ENCODE measurements at places on chromosomes 3 and 15.

DNA sequence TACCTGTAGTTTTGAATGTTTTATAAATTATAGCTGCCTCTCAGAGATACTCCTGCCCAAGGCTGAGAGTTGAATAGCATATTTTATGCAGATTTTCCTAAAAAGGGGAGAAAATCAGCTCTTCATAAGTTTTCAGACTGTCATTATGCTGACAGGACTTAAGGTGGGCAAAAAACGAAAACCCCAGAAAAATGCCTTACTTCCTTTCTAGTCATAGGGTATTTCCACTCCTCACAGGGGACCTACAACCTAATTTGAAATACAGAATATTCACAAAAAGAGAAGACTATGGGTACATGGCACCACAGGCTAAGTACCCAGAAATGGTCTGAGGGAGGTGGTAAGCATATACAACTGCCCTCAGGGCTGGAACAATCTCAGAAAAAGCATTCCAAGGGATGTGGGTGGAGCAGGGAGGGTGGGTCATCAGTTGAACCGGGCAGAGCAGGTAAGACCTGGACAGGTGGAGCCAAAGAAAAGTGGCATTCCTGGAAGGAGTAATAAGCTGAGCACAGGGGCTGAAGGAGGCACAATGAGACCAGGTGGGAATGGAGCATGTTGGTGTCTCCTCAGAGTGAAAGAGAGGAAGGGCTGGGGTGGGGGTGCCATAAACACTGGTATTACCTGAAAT is 10.6 kb upstream of the OXSR1 start:
- DNase-seq = no peak

GRCh38 chr3:12901623-12902045 is 60.3 kb upstream of the RPL32 start:
- no peak for DNase-seq

- DNase-seq = no peak
Measured at GRCh38 chr3:9685216-9686049, 18.2 kb upstream of the CPNE9 start.

GRCh38 chr15:73560501-73561117 is 72.6 kb downstream of the NPTN start:
- DNase-seq = peak; percentile 74

DNA sequence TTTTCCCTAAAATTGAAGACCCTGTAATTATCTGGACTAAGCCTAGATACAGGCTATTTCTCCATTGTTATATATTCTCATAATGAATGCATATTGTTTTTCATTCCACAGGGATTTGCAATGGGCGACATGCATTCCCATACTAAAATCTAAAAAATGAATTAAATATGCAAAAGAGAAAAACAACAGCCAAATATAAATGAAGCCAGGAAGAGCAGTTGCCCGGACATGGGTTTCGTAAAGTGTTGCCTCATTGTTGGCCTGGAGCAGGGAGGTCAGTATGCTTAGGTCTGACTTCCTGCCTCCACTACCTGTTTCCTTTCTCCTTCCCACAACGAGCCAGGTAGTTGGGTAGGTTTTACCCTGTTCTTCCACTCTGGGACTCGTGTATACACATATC is 27.1 kb upstream of the SLCO3A1 start:
- DNase-seq = no peak

DNA sequence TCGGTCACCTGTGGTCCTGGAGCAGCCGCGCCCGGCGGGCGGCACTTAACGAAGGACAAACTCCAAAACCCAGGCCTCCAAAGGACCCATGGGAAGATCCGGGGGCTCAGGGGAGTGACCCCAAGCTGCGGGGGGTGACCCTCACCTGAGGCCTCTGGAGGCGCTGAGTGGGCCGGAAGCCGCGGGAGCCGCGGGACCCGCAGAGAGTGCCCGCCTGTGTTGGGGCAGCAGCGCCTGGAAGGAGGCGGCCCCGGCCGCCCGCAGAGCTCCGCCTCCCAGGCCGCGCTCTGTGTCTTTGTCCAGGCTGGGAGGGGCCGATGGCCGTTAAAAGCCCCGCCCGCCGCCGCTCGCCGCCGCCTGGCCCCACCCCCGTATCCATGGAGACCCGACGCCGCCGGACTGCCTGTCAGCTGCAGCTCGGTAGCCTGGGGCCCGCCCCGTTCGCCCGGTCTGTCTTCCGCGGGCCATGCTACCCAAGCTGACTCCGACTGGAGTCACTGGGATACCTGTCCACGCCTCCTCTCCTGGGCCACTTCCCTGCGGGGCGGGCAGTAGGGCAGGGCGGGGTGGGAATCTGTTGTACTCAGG is 15.3 kb upstream of the FANCD2 start:
- peak; percentile 96 for DNase-seq

GRCh38 chr3:188362405-188362831 is 208.5 kb downstream of the LPP start:
- DNase-seq = no peak

DNA sequence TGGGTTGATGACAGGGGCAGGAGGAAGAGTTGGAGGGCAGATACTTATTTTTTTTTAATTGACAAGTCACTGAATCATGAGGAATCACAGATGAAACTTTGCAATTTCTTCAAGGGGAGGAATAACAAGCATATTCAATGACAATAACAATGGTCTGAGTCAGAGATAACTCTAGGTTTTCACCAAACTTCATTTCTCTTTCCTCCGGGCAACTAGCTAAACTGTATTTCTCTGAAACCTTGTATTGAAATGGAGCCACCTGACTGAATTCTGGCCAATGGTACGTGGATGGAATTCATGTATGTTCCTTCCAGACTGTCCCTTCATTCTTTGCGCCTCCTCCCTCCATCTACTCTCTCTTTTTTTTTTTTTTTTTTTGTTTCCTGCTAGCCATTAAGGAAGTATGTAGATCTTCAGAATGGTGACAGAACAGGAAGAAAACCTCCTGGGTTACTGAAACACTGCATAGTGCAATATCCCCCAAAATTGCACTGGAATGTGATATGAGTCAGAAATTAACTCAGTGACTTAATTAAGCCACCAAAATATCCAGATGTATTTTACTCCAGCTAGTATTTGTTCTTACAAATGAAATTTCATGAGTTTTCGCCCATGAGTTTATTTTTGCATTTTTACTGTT is 495.4 kb downstream of the OTOL1 start:
- no peak for DNase-seq

DNA sequence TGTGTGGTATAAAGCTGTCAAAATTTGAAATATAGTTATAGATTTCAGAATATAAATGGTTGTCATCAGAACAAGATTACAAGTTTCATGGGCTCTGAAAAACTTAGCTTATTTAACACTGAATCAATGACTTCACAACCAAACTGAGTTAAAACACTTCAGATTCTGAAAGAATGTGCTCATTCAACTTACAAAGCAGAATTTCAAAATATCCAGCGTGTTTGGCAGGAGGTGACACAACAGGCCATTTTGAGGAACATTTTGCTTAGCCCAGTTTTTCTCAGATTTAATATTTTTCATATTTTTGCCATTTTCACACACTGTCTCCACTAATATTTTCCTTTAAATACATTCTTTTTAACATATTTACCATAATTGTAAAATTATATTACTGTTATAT is 781.1 kb downstream of the TUSC7 start:
- DNase-seq = peak; percentile 7

- no peak for DNase-seq
Measured at GRCh38 chr3:120025520-120025919, 68.7 kb downstream of the GSK3B start.

- DNase-seq = no peak
Measured at GRCh38 chr3:138230525-138230924, 43.4 kb downstream of the ARMC8 start.

- DNase-seq = peak; percentile 12
Measured at GRCh38 chr3:193885832-193886231, 250.1 kb upstream of the HES1 start.

DNA sequence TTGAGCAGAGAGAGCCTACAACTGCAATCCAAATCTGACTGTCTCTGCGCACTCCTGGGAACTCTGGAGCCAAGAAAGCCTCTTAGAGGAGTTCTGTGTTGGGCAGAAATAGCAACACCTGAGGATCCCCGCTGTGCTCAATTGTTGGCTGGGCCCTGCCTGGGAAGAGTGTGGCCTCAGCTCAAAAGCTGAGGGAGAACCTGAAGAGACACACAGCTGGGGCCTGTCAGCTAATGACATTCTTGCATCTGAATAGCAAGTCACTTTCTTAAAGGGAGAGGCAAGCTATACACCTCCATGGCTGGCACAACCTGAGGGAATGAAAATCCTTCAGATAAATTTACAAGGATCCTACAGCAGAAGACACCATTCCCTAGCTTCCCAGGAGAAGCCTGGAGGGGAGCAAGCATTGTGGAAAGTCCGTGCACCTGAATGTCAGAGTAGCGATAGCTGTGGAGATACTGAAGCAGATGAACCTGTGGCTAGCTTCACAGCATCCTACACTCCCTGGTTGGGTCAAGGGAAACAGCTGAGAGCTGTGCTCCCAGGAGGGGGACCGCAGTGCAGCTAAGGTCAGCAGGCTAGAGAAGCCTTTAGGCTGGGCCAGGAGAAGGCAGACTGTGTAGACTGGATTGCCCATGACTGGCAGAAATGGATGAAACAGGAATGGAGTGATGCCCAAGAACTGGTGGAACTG is 159.9 kb upstream of the PFN2 start:
- no peak for DNase-seq

- no peak for DNase-seq
Measured at GRCh38 chr3:155745795-155746550, 1.1 kb upstream of the PLCH1 start.

DNA sequence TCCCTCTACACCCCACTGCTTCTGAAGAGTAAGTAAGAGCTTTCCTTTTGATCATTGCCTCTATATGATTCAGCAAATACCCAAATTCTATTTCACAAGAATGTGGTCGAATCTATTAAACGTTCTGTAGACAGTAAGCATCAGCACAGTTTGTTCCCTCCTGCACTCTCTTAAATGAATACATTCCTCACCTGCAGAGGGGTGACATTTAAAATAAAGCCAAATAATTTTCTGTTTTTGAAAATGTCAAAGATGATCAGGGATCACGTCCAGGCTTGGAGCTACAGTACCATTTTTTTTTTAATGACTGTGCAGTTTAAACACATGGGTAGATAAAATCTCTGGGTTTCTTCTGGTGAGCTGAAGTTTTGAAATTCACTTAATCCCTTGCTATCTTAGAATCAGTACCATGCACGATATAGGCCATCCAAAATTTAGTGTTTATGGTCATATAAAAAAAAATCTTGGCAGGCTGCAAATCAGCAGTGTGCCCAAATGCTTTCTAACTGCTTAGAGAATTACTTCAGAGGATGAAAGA is 12.8 kb downstream of the PYDC2 start:
- DNase-seq = no peak

GRCh38 chr3:158642474-158643210 is 1.7 kb upstream of the GFM1 start:
- DNase-seq = peak; percentile 7

DNA sequence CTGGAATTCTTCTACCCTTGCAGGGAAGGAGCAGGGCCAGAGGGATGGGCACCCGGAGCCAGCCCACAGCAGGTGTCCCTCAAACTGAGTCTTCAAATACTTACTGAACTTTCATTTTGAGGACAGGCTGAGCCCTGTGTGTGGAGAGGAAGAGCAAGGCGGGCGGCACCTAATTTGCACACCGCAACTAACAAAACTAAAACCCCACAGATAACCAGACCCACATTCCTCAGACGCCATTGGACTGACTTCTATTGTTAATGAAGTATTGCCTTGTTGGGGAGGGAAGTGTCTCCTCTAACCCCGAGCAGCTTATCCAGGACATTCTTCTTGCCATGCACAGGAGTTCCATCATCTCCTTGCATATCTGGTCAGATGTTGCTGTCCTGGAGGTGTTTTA is 105.2 kb upstream of the NR2E3 start:
- no peak for DNase-seq

Data from suppressor macrophage treated with lipopolysaccharide for 4 hours (primary cell).